ENCODE measurements at places on chromosomes 5 and 9.
A peak's percentile ranks its signal among the peaks of the same experiment; 100 is the strongest.

DNA sequence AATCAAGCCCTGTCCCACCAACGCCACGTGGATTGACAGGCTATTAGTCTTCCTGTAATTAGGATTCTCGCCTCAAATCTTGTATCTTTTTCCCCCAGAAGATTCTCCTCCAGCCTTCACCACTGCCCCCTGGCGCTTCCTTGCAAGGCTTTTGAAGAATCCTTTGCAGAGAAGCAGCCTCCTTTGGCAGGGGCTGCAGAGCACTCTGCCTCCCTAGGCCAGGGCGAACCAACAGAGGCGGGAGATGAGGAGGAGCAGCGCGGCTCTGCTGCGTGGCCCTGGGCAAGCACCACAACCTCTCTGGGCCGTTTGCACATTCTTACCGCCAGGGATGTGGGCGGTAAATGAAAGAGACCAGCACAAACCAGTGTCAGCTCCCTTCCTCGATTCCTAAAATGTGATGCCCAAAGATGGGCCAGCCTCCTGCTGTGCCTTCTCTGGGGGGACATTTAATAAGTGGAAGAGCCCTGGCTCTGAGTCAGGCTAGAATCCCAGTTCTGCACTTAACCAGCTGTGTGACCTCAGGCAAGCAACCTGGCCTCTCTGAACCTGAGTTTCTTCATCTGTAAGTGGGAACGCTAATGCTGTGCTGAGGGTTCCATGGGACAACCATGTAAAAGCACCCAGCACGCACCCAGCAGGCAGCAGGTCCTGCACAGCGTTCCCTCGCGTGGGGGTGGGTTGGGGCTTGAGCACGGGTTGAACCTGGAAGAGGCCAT, 128.6 kb downstream of the KCNIP1 start:
- no peak for DNase-seq

DNA sequence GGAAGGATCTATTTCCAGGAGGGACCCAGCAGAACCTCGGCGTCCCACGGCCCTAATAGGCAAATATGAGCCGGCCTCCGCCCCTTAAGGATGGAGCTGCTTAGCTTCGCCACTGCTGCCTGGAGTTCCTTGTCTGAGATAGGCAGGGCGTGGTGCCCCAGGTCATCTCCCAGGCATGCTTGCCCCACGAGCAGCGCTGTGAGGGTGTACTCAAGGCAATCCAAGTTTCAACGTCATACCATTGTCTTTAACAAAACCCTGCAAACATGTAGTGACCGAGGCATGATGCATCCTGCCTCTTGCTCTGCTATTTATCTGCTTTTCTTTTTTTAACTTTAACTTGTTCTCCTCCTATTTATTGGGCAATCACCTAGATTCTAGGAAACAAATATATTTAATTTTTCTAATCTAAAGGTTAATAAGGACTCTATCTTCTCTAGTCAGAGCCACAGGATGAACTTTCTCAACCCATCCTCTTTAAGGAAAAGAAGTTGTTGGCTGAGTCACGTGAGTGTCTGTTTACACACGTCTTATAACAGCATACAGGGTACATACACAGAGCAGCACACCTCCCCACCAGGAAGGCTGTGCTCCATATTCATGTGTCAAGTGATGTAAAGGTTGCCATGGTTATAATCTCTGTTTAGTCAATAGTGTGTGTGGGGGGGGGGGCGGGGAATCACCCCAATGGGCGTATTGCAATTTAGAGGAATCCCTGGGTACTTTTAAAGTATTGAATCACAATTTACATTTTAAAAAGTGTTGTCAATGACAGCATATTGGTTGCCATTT, 27.3 kb upstream of the ZSWIM6 start:
- no peak for DNase-seq

DNA sequence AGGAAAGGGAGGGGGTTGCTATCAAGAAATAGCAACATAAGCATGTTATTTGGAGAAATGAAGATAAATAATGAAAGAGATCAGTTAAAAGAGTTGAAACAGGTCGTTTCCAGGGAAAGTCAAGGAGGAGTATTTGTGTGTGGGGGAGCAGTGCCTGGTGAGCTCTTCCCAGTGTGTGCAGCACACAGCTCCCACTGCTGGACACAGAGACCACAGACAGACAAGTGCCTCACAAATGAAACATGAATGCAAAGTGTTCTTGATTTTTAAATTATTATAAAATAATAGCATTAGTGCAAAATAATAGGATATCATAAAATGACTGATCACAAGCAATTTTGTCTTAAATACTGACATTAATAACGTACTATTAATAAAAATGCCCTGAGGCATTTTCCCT, 40.8 kb downstream of the LIFR start:
- DNase-seq: no peak

DNA sequence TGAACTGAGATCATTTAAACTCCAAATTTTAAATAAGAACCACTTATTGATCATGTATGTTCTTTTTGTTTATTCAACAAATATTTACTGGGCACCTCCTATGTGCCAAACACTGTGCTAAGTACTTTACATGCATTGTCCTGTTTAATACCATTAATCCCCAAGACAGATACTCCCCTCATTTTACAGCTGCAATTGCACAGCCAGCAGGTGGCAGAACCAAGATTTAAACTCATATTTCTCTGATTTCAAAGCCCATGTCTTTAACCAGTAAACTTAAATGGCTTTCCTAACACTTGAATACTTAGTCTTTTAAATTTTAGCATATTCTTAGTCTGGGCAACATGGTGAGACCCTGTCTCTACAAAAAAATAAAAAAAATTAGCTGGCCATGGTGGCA, 43.4 kb upstream of the KIAA1958 start:
- no peak for DNase-seq

DNA sequence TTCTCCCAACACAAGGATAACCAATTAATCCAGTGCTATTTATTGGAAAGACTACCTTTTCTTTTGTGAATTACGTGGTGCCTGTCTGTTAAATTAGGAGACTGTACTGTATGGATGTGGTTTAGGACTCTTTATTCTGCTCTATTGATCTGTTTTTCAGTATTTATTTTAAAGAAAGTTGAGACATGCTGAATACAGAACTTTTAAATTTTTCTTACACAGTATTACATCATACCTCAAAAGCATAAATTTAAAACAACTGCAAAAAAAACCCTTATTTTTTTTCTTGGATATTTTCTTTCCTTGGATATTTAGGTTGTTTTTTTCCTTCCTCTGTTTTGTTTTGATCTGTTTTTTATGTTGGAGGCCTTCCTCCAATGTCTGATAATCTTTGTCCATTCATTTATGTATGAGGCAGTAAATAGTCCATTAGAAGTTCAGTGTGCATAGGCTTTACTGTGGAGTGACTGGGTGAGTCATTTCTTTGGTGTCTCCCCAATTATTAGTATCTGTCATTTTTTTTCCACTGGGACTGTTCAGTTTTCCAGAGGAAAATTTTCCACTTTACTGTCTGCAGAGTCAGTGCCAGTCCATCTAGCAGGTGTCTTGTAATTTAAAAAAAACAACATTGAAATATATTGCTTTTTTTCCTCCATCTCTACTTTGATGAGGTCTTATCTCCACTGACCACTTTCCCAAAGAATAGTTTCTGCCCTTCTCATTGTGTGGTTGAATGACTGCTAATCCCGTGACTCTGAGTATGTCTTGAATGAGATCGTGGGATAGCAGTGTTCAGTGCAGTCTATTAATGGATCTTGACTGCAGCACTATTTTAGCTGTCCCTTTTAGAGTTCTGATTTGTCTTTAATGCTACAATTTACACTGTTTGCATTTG, 15.2 kb downstream of the CYSTM1 start:
- no peak for DNase-seq

- no peak for DNase-seq
These were observed 149.0 kb downstream of the AOPEP start for GRCh38 chr9:94875300-94876020.

DNA sequence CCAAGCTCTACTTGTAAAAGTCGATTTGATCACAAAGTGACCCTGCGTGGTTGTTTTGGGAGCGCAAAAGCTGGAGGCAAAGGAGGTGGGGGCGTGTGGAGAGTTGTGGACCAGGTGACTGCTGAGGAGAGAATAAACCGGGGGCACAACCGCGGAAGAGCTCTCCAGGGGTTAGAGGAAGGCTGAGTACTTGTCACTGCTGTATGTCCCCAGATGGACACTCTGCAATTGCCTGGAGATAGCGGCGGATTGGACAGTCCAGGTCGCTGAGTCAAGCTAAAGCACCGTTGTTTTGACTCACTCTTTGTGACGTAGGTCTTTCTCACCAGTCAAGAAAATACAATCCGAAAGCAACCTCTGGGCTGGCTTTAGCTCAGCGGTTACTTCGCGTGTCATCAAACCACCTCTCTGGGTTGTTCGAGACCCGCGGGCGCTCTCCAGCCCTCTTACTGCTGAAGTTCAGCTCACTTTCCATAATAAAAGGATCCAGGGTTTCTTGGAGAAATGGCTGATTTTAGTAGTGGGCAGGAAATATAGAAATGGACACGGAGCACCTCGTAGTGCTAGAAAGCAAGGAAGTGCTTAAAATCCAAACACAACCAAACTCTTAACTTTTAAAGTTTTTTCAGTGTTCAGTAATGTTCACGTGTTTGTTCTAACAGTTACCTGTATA, 25.7 kb downstream of the ZMAT2 start:
- no peak for DNase-seq

GRCh38 chr9:89768650-89769071, 163.8 kb downstream of the GADD45G start:
- no peak for DNase-seq

GRCh38 chr5:174111287-174111973, 65.9 kb downstream of the NSG2 start:
- no peak for DNase-seq

GRCh38 chr5:176559683-176560082, 10.5 kb downstream of the CDHR2 start:
- no peak for DNase-seq

DNA sequence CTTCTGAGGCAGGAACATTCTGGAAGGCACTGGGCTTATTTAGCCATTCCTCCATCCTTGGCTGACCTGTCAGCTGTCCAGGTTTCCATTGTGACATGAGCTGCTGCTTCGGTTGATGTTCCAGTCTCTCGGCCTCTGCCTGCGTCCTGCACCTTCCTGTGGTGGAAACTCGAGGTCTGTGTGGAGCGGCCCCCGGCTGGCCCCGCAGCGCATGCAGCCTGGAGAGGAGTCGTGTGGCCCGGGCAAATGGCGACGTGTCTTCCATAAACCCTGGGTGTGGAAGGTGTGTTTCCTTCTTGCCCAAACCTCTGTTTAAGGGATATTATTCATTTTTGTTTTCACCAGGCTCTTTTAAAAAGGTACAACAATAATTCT, 36.5 kb upstream of the SLC9A3 start:
- DNase-seq: no peak

GRCh38 chr5:63820577-63820976, 141.7 kb downstream of the HTR1A start:
- no peak for DNase-seq

DNA sequence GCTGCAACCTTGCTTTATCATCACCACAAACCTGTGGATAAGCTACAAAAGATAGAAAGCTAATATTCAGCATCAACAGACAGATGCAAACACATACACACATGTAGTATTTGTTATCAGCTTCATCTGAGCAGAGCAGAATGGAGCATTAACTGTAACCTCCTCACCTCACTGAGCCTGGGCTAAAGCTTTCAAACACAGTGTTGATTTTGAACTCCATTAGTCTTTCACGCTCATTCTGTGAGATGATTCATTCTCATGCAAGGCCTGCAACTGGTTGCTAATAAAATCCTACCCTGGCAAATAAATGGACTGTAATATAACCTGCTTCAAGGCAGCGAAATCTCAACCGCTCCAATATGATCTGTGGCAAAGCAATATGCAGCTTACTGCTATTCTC, 1360.6 kb upstream of the ACO1 start:
- no peak for DNase-seq

DNA sequence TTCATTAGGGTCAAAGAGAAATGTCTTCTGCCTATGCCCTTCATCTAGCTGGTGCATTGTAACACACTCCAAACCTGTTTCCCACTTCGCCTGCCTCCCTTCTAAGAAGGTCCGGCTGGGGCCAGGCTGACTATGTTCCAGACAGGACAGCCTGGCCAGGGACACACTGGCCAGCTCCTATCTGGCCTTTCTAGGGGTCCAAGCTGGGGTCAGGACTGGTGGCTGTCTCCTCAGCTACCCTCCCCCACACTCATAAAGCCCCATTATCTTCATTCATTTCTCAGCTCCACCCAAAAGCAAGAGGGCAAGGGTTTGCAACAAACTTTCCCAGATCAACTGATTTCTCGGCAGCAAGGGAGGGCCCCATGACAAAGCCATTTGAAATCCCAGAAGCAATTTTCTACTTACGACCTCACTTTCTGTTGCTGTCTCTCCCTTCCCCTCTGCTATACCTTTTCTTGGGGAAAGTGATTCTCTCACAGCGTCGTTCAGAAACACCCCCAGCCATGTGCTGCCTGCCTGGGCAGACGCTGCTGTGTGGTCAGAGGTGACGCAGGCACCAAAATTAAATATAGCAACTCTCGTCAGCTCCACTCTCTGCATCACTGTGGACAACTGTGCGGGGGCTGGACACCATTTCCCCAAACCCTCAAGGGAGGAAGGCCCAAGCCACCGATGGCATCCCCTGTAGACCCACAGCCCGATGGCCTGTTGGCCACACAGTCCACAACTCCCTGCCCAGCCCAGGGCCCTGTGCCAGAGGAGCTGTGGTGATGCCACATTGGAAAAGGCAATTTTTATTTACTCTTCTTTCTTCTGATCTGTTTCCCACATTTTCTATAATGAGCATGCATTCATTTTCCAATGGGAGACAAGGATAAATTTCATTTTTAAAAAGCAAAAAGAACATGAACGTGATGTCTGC, 6.1 kb downstream of the IL13 start:
- DNase-seq: no peak

- DNase-seq: no peak
These were observed 217.5 kb upstream of the RIOK2 start for GRCh38 chr5:97400537-97400936.

- no peak for DNase-seq
These were observed 12.9 kb downstream of the RALGDS start for GRCh38 chr9:133107961-133108793.

GRCh38 chr9:122039234-122039633, 53.9 kb downstream of the TTLL11 start:
- no peak for DNase-seq

DNA sequence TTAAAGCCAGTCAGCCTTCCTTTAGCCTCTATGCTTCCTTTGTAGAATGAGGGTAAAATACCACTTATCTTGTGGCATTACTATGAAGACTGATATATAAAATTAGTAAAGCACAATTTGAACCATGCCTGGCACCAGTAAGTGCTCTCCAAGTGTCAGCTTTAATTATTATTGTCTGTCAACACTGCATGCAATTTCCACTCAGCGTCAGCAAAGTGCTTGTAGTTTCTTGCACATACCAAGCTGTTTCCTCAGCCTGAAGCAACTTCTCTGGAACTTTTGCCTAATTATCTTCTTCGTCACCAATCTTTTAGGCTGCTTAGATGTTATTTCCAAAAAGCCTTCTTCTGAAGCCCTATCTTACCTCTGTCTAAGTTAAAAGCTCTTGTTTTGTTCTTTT, 177.3 kb downstream of the CDC42SE2 start:
- DNase-seq: no peak

- no peak for DNase-seq
These were observed 159.7 kb downstream of the TLE1 start for GRCh38 chr9:81529556-81530193.

GRCh38 chr9:119273325-119273904, 95.8 kb downstream of the BRINP1 start:
- DNase-seq: peak; percentile 63

GRCh38 chr5:22076586-22076985, 776.6 kb downstream of the CDH12 start:
- no peak for DNase-seq
